Cortex of kidney (tissue), 1 donor: ENCODE measurements at places on chromosomes 3 and 15.

GRCh38 chr3:111824351-111824750 is 34.7 kb upstream of the PHLDB2 start:
- no peak for DNase-seq

- no peak for DNase-seq
Measured at GRCh38 chr3:127204841-127205582, 12.1 kb downstream of the PRR23E start.

DNA sequence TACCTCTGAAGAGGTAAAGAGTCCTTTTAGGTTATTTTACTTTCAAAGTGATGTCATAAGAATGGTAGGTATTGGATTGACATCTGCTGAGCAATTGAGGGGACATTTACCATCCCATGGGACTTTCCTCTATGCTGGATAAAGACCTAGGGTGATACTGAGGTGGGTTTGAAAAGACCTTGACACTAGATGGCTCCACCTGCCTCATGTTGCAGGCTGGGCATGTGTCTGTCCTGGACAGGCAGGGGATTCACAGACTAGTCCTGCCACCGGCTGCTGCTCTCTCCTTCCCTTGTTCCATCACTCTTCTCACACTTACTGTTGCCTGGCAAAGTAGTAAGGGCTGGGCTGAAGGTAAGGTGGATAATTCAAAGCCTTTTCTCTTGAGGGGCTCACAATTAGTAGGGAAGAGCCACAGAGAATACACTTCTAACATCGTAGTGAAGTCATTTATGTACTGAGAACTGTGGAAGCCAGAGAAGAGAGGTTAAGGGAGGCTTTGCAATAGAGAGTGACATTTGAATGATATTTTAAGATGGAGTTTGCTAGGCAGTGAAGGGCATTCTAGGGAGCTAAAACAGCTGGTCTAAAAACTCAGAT is 27.7 kb downstream of the TRAK1 start:
- no peak for DNase-seq

DNA sequence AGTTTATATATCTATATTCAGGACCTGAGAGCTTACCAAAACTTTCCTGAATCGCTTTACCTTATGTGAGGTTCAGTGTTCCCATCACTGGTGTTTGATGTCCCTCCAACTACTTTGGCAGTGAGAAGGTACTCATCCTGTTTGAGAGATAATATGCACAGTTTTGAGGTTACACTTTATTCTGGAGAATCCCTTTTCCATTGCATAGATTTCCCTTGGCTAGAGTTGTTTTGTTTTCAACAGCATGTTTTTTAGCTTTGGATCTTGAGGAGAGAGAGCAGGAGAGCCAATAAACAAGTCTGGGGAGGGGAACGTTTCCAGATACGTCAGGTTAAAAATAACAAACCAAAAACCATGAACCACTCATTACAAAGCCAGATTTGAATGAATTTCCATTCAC is 33.6 kb downstream of the CD200 start:
- DNase-seq: no peak

DNA sequence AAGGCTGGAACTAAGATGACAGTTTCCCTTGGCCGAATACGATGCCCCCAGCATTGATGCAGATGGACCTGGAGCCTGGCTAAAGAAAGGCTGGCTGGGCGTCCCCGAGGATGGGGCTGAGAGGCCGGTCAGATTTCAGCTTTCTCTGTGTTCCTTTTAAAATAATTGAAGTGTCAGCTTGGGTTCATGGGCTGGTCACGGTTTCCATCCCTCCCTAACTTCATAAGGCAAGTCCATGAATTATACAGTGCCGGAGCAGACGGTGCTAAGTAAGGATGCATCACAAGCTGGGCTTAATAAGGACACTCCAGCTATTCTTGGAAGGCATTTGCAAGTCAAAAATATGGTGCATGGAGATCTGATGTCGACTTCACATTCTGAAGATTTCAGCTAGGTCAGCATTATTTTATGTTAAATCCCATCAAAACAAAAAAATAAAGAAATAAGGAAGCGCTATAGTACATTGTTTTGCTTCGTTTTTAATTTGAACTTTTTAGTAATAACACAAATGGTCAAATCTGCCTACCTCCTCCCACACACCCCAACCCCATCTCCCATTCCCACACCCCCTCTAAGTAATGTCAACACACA is 220.8 kb downstream of the RPLP1 start:
- DNase-seq: no peak

GRCh38 chr3:106428565-106428994 is 559.8 kb upstream of the CBLB start:
- DNase-seq: no peak

GRCh38 chr3:144296808-144297207 is 325.2 kb downstream of the DIPK2A start:
- no peak for DNase-seq

GRCh38 chr3:123169492-123169929 is 32.2 kb upstream of the SEC22A start:
- no peak for DNase-seq

DNA sequence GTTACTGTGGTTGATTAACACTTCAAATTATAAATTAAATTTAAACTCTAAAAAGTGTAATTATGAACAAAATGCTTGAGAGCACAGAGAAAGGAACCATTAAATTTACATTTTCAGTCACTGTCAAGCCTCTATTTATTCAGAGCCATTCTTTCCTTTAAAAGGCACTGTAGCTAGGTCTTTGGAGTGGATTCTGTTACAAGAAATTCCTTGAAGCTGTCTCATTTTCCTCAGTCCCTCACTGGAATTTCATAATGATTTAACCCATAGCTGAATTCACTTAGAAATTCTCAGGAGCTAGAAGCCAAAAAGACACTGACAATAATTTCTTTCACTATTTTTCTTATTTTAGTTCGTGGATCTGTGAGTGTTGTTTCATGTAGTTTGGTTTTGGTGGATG is 81.2 kb upstream of the TCF12 start:
- no peak for DNase-seq

GRCh38 chr15:40959331-40960141 is 6.3 kb downstream of the CHAC1 start:
- no peak for DNase-seq

DNA sequence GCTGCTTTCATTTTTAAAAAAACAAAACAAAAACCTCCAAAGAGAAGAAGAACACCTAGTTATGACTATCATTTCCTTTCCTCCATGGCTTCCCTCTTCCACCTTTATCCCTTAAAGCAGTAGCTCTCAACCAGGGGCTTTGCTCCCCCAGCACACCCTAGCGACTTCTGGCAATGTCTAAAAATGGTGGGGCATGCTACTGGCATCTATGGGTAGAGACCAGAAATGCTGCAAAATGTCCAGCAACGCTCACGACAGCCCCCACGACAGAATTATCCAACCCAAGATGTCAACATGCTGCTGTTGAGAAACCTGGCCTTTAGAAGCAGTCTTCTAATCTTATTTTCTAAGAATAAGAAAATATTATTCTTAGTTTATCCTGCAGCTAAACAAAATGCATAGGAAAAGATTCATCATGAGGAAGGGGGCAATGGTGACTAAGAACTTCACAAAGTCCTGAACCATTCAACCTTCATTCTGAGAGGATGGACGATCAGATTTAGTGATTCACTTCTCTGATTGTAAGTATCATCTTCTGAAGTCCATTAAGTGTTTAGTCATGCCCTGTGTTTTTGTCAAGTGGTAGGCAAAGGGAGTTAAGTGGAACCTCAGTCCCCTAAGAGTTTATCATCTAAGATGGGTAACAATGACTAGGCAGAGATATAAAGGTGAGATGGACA is 81.7 kb downstream of the CCNL1 start:
- no peak for DNase-seq

DNA sequence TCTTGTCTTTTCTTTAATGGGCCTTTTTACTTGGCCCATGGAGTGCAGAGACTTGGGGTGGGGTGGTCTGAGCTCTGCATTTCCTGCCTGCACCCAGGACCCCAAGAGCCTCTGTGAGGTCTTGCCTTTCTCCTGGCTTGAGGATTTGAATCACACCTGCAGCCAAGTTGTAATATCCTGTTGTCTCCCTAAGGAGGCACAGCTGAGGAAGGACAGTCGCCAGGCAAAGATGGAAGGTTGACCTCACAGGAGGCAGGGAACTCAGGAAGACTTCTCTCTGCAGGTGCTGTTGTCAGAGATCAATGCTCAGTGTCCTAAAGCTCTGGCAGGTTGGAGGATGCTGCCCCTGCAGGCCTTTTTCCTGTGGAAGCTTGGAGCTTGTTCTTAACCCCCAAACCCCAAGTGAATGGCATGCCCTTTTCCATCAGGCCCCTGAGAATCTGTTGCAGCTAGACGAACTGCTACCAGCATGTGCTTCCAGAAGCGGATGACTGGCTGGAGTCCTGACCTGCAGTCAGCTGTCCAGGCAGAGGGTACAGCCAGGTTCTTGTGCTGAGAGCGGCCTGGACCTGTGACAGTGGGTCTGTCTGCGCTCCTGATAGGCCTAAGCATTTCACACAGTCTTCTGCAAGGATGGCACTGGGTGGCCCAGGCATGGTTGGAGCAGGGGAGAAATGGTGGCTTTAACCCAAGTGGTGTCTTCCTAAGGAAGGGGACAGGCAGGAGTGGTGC is 120.0 kb downstream of the EEFSEC start:
- no peak for DNase-seq

DNA sequence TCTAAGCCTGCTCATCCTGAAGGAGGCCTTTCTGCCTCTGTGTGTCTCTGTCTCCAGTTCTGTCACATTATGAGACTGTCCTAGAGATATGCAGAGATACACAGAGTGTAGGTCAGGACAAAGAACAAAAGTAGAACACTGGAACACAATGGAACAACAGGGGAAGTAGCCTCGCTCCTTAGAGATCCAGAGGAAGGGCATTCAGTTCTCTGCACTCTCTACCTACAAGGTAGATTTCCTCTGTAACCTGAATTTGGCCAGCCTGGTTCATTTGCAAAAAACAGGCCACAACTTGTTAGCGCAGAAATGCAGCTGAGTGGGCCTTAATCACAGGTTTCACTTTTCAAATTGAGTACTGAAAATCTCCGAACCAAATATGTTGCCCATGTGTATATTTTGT is 19.4 kb downstream of the NEK10 start:
- DNase-seq: no peak

- no peak for DNase-seq
Measured at GRCh38 chr3:105513886-105514285, 147.2 kb downstream of the ALCAM start.

GRCh38 chr3:63656786-63657185 is 4.3 kb downstream of the SNTN start:
- no peak for DNase-seq

DNA sequence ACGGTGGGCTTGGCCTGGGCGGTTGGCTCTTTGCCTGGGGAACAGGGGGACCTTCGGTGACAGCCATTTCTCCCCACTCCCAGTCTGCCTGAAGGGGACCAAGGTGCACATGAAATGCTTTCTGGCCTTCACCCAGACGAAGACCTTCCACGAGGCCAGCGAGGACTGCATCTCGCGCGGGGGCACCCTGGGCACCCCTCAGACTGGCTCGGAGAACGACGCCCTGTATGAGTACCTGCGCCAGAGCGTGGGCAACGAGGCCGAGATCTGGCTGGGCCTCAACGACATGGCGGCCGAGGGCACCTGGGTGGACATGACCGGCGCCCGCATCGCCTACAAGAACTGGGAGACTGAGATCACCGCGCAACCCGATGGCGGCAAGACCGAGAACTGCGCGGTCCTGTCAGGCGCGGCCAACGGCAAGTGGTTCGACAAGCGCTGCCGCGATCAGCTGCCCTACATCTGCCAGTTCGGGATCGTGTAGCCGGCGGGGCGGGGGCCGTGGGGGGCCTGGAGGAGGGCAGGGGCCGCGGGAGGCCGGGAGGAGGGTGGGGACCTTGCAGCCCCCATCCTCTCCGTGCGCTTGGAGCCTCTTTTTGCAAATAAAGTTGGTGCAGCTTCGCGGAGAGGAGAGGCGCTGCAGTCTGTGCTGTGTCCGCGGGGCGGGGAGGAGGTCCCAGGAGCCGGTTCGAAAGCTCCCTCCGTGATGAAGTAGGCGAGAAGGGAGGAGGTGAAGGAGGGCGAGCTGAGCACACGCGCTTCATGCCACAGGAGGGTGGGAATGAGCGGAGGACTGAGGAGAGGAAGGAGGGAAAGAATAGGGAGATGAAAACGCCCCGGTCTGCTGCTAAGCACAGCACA is 9.6 kb downstream of the CLEC3B start:
- DNase-seq: no peak

GRCh38 chr3:19331931-19332330 is 183.6 kb downstream of the KCNH8 start:
- no peak for DNase-seq

- no peak for DNase-seq
Measured at GRCh38 chr3:49654955-49655556, 19.1 kb upstream of the APEH start.

GRCh38 chr15:66685638-66686150 is 16.3 kb upstream of the SMAD6 start:
- no peak for DNase-seq

DNA sequence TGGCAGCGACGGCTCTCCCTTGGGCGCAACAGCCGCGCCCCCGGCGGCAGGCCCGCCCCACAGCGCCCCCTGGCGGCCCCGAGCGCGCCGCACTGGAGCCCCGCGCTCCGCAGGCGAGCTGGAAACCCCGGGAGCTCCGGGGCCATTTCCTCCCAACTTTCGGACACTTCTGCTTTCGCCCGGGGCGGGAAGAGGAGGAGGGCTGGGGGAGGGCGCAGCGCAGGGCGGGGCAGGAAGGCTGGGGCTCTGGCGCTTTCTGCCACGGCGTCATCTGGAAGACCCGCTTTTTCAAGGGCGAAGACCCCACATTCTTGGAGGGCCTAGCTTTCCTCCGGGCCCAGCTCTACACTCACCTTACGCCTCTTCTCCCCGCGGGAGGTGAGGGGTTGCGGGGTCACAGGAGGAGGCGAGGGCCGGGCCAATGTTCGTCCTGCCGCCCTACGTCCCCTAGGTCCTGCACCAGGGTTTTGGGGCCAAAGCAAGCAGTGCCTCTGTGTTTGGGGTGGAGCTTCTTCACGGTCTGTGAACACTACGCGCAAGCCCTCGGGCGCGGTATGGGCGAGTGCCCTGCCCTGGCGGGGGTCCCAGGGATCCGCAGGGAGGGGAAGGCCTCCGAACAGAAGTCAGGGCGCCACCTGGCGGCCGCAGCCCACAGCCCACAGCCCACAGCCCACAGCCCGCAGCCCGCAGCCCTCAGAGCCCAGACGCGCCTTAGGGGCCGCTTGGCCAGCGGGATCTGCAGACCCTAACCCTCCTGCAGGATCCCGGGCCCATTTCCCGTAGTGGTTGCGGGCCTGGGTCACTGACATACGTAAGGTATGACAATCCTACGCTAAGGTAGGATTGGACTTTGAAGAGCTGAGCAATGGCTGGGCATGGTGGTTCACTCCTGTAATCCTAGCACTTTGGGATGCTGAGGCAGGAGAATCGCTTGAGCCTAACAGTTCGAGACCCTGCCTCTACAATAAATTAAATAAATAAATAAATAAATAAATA is 31.1 kb downstream of the FOXL2 start:
- peak; percentile 47 for DNase-seq

- no peak for DNase-seq
Measured at GRCh38 chr3:107514453-107514852, 8.3 kb upstream of the BBX start.
